ENCODE measurements at places on chromosomes 1 and 21.
A peak's percentile ranks its signal among the peaks of the same experiment; 100 is the strongest.

DNA sequence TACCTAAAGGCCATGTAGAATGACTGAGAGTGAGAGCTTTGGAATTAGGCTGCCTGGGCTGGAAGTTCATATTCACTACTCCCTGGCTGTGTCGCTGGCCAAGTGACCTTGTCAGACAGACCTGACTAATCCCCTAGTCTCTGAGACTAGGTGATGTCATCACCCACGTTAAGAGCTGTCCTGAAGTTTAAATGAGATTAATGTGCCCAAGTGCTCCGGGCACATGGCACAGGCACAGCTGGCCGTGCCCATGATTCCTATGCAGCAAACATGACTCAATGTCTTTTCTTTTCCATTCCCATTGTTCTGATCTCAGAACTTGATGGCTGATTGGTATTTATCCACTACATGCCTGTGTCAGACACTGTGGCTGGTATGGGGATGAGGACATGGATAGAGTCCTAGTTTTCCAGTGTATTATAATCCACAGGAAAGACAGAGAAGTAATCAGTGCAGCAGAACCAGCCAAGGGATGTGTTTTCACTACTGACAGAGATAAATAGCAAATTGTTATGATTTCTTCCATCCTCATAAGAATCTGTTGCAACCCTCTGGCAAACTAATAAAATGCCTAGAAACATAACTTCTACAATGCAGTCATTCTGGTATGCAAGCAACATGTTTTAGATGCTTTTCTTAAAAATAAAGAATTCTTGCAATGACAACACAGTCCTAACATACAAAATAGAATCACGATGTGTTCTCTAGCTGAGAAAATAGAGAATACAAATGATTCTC is 180.9 kb downstream of the PCP4 start:
- no peak for DNase-seq

- DNase-seq: no peak
Observed at GRCh38 chr1:64733581-64734286, 11.1 kb upstream of the RAVER2 start.

DNA sequence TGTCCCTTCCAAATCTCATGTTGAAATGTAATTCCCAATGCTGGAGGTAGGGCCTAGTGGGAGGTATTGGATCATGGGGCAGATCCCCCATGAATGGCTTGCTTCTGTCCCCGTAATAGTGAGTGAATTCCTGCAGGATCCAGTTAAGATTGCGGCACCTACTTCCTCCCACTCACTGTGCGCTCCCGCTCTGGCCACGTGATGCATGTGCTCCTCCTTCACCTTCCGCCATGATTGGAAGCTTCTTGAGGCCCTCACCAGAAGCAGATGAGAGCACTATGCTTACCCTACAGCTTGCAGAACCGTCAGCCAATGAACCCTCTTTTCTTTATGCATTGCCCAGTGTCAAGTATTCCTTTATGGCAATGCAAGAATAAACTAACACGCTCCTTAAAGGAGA is 14.9 kb upstream of the RAB3GAP2 start:
- no peak for DNase-seq

- DNase-seq: no peak
Observed at GRCh38 chr1:180571060-180571831, 12.5 kb downstream of the OVAAL start.

DNA sequence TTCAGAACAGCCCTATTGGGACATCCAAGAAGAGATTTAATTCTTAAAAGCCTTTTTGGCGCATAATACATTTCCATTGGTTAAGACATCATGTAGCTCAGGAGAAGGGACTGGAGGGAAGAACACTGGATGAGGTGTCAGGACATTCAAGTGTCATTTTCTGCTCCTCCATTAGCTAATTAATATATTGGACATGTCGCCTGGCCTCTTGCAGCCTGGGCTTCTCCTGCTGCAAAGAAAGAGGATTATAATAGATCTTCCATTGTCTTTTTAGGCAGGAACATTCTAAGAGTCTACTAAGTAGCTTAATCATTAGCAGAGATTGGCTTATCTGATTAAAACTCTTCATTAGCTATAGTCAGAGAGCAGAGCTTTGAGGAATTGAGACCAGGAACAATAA is 151.7 kb upstream of the COA6 start:
- DNase-seq: no peak

GRCh38 chr21:44614161-44614631 is 2.3 kb downstream of the KRTAP10-8 start:
- DNase-seq: no peak

DNA sequence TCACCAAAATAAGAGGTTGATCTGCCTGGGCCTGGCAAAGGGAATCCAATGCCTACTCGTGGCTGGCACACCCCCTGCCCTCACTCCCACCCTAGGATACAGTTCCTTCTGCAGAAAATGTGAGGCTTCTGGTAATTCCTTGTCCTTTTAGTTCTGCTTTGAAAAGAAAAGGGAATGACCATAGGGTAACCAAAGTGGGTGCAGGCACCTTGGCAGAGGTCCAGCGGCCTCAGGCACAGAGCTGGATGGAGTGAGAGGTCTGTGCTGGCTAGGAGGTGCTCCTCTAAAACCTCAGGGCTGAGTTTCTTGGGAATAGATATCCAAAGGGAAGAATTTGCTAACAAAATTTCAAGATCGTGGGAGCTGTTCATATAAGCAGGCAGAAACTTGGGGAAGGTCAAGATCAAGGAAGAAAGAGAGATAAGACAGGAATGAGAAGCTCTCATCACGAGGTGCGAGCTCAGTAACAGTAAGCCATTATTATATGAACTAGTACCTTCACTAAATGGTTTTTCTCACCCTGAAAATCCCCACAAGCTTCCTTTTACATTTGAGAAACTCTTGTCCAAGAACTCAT is 293.1 kb upstream of the LYPLAL1 start:
- DNase-seq: no peak

GRCh38 chr1:211912038-211912437 is 81.5 kb upstream of the LPGAT1 start:
- peak; percentile 62 for DNase-seq

DNA sequence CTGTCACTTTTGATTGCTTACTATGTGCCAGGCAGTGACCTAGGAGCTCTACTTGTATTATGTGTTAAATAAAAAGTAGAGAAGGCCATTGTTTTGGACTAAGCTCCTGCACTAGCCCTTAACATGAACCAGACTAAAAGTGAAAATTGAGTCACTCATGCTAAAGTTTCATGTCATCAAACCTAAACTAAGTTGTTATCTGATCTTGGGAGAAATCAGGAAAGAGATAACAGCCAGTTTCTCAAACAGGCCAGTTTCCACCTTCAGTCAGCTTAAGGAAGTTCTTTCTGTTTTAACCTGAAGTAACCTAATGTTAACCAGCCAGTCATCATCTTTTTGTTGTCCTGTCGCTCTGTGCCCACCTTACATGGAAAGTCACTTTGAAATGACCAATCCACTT is 102.1 kb upstream of the MARK1 start:
- DNase-seq: no peak

DNA sequence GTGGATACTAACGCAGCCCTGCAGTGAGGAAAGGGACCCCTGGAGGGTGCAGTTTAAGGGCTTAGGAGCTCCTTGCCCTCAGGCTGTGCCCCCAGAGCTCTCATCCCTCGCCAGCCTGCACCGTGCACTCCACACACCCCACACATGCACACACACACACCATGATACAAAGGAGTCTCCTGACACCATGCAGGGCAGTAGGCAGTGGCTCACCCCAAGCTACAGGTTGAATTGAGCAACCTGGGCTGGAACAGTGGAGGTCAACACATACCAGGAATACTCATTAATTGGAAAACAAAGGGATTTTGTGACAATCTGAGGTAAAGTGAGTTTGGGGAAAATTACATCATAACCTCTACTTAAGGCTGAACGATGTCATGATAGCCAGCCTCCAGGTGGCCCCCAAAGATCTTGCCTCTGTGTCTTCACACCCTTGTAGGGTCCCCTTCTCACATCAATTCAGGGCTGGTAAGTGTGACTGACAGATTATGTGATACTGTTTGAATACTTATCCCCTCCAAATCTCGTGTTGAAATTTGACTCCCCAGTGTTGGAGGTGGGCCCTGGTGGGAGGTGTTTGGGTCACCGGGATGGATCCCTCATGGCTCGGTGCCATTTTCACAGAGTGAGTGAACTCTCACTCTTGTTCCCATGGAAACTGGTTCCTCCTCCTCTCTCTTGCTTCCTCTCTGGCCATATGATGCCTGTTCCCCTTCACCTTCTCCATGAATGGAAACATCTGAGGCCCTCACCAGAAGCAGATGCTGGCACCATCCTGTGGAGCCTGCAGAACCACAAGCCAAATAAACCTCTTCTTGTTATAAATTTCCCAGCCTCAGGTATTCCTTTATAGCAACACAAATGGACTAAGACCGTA is 111.0 kb upstream of the RAB4A start:
- DNase-seq: no peak

- DNase-seq: peak; percentile 55
Observed at GRCh38 chr1:24502709-24503058, at the start of gene RCAN3. RCAN3 (plus strand) TSS chr1:24502836; CDS start chr1:24514373, 11,537 bp downstream.

DNA sequence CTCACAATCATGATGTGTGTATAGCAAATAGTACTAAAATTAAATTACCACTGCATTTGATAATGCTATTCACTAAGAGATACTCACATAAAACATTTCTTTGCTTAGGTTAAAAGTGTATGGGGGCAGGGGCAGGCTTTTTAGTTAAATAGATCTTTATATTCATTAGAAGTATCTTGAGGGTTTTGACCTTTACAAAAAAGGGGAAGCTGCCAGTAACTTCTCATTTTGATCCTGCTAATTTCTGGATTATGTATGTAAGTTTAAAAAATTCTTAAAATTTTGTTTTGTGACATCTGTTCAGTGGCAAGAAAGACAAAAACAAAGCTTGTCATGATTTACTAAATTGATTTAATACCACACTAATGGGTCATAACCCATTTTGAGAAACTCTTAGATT is 45.8 kb upstream of the S1PR1 start:
- no peak for DNase-seq

- no peak for DNase-seq
Observed at GRCh38 chr1:116510361-116510760, 60.5 kb downstream of the CD58 start.

- no peak for DNase-seq
Observed at GRCh38 chr1:178477841-178478240, 18.9 kb downstream of the CLEC20A start.

GRCh38 chr21:32279377-32279680 is 480 bp upstream of the MIS18A start:
- DNase-seq: no peak

DNA sequence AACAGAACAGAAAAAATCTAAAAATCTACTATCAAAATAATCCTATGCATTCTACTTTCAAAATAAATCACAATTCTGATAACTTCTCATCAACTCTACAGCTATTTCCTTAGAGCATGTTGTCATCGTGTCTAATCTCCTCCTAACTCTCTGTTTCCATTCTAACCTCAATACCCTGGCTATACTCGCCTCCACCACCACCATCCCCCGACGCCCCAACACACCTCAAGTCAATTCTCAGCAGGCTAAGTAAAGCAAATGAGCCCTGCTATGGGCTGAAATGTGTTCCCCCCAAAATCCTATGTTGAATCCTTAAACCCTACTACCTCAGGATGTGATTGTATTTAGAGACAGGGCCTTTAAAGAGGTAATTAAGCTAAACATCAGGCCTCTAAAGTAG is 34.6 kb downstream of the NRDC start:
- DNase-seq: no peak

- no peak for DNase-seq
Observed at GRCh38 chr1:192615055-192615454, 20.9 kb upstream of the RGS13 start.

GRCh38 chr1:60108196-60108595 is 34.6 kb upstream of the C1orf87 start:
- peak; percentile 59 for DNase-seq

DNA sequence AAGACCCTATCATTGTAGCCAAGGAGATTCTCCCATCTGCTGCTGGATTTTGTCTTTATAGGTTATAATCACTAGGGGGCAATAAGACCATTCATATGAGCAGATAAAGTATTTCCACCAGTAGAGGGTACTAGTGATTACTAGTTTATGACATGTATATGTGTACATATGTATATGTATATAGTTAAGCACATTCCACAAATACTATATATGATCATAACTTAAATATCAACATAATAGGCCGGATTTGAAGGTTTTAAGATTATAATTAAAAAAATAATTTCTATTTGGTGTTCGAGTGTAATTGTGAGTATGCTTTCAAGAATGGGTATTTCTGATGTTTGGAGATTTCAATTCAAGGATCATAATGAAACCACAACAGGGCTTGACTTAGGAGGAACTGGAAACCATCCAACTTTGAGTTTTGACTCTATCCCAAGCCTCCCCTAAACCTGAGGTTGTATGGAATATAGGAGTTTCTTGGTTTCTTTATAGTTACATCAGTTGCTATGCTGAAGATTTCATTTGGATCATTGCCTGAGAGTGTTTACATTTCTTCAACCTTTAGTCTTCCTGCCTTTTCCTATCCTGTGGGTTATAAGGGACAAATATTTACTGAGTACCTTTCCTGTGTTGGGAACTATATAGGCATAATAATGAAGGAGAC is 16.9 kb downstream of the TCEANC2 start:
- DNase-seq: peak; percentile 52

GRCh38 chr1:204272505-204272904 is 58.7 kb upstream of the GOLT1A start:
- DNase-seq: no peak

DNA sequence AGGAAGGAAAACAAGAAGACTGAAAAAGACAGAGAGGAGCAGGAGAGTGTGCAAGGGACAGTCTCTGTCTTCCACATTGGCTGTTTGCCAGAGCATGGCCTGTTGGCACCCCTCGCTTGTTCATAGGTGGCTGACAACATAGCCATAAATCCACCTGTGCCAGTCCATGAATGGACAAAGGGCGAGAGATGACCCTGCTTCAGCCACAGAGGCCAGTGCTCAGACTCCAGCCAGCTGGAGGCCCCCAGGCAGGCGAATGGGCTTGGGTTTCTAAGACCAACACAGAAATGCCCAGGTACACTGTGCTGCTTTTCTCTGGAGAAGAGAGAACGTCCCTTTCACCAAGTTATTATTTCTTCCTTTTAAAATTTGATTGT is 60.6 kb downstream of the RIPK4 start:
- DNase-seq: no peak

- DNase-seq: peak; percentile 87
Observed at GRCh38 chr1:59498640-59499039, 201.7 kb downstream of the FGGY start.

- no peak for DNase-seq
Observed at GRCh38 chr1:238962941-238963340, 423.4 kb upstream of the CHRM3 start.

DNA sequence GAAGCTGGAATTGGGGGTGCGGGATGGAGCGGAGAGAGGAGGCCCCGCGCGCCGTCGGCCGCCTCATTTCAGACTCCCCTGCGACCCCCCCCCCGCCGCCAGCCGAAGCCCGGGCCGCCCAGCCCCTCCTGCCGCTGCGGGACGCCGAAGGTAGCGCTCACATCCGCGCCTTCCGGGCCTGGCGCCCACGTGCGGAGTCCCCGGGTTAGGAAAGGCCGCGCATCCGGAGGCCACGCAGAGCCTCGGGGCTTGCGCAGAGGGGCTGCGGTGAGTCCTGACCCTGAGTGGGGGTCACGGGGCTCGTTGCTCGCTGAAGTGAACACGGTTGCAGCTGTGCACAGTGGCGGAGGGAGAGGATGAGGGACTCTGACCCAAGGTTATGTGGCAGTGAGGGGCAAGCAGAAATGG is 552 bp upstream of the ZNF496 start:
- no peak for DNase-seq

All from kidney glomerular epithelial cell (primary cell).